ENCODE measurements at places on chromosomes 11 and 22. TPM values are rescaled to one million over a fixed set of nuclear protein-coding genes. Genes with fewer than 3 reads are reported as not detected.

- no peak for DNase-seq
Measured at GRCh38 chr11:65435411-65435931, 12.9 kb downstream of the NEAT1 start.

GRCh38 chr11:14626650-14627049 lies 17.0 kb upstream of the PDE3B start:
- no peak for DNase-seq

DNA sequence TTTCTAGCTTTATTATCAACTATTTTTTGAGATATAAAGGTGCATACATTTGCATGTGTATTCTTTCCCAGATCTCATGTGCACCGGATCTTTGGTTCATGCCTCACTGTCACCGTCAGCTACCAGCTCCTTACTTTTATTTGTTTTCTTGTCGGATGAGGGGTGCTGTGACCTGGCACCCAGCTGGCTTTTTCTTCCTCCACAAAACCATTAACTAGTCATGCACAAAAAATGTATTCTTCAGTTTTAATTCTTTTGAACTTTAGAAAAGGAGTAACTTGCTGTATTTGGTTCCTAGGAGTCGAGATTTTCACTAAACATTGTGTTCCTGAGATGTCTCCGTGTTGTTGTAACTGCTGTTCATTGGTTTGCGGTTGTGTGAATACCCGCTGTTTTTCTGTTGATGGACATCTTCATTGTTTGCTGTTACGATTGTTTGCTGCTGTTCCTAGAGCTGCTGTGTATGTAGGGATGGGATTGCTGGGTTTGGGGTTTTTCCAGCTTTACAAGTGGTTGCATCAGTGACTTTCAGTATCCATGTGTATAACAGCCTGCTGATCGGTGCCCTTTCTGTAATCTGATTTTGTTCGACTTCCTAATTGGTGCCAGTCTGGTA lies 39.4 kb downstream of the MOV10L1 start:
- DNase-seq: no peak

- no peak for DNase-seq
Measured at GRCh38 chr11:31959716-31960115, 131.2 kb upstream of the RCN1 start.

- DNase-seq: no peak
Measured at GRCh38 chr11:70935006-70935768, 317.2 kb downstream of the SHANK2 start.

Gene PISD
- total RNA-seq: 18.6 TPM

- no peak for DNase-seq
Measured at GRCh38 chr22:46453829-46454503, 83.5 kb downstream of the CELSR1 start.

GRCh38 chr22:30023099-30023660 lies 57.1 kb upstream of the HORMAD2 start:
- DNase-seq: no peak

Gene DDT
- 154 TPM for total RNA-seq

Gene GSC2
- total RNA-seq: not detected

DNA sequence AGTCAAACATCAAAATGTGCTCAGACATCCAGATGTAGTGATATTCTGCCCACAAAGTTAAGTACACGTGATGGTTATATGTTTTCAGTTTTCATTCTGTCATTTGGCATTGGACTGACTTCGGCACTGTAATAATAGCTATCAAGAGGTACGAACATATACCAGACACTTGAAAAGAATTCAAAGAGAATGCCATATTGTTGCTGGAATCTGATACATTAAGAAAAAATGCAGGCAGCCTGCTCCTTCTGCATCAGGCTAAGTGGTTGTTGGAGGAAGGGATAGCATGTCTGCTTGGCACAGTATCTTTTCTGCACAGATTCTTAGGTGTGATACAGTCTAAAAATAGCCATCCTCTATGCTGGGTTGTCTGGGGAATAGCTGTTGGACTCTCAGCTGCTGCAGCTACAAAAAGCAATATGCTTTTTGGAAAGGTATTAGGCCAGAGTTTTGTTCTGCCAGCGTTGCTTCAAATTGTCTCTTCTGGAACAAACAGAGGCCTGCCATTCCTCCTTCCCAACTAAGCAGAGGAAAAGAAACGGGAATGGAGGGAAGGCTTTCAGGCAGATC lies 892.6 kb downstream of the TBC1D22A start:
- no peak for DNase-seq

DNA sequence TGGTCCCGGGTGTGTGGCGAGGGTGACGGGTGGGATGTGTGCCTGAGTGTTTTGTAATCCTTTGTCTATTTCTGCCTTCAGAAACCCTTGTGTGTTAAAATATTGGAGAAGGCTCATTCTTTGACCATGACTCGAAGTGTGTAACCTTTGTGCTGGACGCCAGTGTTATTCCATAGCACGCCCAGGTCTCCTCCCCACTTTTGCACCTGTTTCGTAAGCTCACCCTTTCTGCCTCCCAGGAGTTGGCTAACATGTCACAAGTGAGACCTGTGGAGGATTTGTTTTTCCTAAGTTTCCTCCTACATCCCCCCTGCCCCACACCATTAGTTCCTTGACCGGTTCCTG lies 382 bp downstream of the C11orf54 start:
- DNase-seq: no peak

Gene DNAJC24
- 13.3 TPM for total RNA-seq

Gene SYT7
- 46.6 TPM for total RNA-seq
